ENCODE measurements at places on chromosomes 2 and 18.

GRCh38 chr2:216110620-216111019, 1.5 kb downstream of the XRCC5 start:
- no peak for DNase-seq

DNA sequence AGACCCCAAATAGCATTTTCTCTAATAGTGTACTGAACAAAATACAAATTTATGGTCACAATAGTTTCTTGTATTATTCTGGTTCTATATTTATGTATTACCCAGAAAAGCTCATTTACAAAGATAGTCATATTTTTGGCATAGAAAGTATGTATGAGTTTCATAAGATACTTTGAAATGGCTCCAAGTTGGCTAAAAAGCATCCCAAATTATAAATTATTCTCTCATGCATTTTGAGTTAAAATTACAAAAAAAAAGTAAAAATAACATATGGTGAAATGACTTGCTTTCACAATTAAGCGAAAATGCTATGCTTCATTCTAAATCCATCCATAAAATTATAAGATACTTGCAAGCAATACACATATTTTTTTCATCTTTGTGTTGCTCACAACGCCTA, 530.7 kb downstream of the ZNF804A start:
- DNase-seq, result no peak

GRCh38 chr2:162926501-162926900, 87.9 kb upstream of the KCNH7 start:
- peak; percentile 96 for DNase-seq

- DNase-seq, result no peak
Observed at GRCh38 chr2:16243411-16243996, 303.2 kb downstream of the MYCN start.

GRCh38 chr2:132255714-132256113, 94.0 kb upstream of the ANKRD30BL start:
- no peak for DNase-seq

GRCh38 chr2:74816540-74817303, 17.2 kb upstream of the HK2 start:
- DNase-seq, result no peak

GRCh38 chr2:24886126-24886501, 33.9 kb downstream of the ADCY3 start:
- DNase-seq, result no peak

DNA sequence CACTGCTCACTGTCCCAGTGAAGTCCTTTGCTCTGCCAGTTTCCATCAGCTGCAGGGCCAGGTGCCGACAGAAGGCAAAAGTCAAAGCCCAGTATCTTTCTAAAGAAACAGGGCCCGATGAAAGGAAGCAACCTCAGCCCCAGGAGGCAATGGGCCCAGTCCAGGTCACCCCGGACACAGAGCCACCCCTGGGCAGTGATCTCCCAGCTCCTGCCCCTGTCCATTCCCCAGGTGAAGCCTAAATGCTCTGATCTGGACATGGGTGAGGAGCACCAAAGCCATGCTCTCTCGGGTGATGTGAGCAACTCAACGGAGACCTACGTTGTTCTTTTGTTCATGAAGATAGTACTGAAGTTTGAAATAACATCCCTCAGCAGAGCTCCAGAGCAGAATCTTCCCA, 61.6 kb downstream of the HDAC4 start:
- no peak for DNase-seq

- peak; percentile 24 for DNase-seq
Observed at GRCh38 chr2:157572725-157573124, 55.9 kb downstream of the ACVR1C start.

GRCh38 chr2:54803783-54804751, 80.6 kb downstream of the EML6 start:
- DNase-seq, result peak; percentile 32

- DNase-seq, result peak; percentile 14
Observed at GRCh38 chr2:159300586-159300985, 14.1 kb upstream of the WDSUB1 start.

DNA sequence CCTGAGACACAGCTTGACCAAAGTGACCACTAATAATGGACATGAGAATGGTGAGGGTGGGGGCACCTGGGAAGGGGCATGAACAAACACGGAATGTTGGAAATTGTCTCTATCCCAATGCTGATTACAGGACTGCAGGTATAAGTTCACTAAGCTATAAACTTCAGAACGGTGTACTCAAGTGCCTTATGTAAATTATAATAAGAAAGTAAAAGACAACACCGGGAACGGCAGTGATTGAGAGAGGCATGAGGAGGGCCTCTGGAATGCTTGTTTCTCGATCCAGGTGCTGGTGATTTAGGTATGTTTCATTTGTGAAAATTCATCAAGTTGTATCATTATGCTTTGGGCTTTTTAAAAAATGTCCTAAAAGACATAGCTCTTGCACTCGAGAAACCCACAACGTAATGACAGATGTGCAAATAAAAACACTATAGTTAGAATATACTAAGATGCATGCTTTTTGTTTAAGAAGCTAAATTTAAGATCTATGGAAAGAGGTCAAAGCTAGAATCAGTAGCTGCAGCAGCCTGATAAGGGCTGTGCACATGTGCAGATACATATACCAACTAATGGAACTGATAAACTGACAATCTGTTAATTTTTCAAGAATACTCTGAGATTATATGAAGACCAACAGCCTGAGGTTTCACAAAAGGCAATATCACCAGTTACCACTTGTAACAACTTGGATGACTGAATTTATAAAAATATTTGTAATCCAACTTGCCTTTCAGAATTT, 7.6 kb downstream of the HIBCH start:
- DNase-seq, result no peak

DNA sequence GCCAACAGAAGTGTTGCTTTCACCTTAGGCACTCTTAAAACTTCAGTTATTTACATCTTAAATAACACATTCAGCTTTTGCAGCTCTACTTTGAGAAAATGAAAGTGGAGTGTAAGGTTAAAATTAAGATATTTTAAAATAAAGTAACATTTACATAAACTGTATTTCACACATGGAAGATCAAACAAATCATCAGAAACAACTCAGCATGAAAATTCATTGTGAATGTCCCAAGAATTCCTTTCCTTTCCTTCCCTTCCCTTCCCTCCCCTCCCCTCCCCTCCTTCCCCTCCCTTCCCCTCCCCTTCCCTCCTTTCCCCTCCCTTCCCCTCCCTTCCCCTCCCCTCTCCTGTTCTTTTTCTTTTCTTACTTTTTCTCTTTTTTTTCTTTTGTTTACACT, 238.0 kb upstream of the DOK6 start:
- no peak for DNase-seq

DNA sequence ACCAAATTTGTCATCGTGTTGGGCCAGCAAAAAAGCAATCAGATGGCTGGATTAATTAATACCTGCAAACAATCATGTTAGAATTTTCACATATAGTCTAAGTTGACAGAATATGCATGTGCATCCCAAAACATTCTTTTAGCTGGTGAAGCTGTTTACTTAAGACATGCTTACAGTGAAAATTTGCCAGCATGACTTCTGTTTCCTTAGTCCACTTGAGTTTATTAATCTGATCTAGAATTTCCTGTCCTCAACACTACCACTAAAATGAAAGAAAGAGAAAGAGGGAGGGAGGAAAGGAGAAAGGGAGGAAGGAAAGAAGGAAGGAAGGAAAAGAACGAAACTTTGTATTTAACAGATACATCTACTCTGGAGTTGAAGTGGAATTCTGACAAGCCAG, 2109.9 kb upstream of the PIK3C3 start:
- DNase-seq, result no peak

- DNase-seq, result peak; percentile 84
Observed at GRCh38 chr2:74441690-74442482, at the start of gene RTKN. Gene RTKN, minus strand, starts transcription at chr2:74441937. Its CDS starts 121 bp downstream, at chr2:74441816.
